AG04449 (cell line): ENCODE measurements at places on chromosomes 3 and 15.

DNA sequence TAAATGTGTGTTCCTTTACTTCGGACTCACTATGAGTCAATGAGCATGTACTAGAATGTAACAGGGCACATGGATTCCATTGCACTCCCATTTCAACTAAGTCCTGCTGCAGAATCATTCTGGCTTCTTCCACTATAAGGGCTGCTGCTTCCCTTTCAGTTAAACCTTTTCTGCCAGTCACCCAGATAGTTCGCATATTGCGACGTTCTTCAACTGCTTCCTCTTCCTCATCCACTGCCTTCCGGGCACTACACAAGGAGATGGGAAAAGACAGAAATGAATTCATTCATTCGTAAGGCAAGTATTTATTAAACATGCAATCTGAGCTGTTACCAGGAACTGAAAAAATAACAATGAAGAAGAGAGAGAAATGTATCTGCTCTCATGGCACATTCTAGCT lies 55.6 kb downstream of the POLQ start:
- DNase-seq: no peak

DNA sequence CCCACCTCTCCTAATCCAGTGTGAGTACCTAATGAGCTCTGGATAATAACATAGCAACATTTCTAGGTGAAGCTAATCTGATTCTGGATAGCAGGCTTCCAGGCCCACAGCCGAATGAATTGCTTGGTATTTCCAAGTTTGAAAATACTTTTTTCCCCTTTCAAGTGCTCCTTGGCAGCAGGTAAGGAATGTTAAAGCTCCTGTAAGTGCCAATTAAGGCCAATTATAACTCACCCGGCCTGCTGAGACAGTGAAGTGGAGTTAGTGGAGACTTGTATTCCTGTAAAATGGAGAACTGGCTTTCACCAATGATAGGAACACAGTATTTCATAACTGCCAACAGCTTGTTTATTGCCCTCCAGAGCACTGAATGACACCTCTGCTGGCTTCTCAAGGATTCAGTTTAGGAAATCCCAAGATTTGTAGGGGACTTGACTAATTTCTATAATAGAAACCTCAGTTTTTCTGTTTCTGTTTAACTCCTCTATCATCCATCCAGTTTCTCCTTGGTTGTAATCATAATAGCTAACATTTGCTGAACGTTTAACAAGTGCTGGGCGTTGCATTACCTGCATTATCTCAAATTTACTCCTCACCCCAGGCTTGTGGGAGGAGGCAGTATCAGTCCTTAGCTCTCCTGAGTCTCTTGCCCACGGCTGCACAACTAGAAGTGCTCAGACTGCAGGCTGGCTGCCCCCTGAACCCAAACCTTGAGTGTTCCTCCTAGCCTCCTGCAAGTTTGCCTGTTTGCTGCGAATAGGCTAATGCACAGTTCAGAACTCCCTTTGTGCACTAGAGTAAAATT lies 52.7 kb upstream of the SCAANT1 start:
- DNase-seq: no peak

DNA sequence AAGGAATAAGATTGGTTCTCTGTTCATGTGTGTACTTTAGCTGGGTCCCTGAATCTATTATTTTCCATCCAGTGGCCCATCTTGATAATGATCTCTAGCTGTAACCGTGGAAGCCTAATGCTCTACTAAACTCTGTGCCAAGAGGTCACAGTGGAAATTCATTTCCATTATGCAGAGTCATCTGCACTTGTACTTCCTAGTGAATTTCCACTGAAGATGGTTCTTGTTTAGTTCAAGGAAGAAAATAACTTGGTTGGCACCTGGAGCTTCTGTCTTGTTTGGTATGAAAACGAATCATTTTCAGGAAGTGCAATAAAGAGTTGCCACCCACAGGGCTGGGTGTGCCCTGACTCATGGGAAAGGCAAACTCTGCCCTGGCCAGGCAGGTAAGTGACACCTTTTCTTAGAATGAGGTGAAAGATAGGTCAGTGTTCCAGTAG lies 10.3 kb downstream of the LPP start:
- DNase-seq: no peak

GRCh38 chr3:129756871-129757270 lies 136.6 kb downstream of the TMCC1 start:
- DNase-seq: peak; percentile 50

DNA sequence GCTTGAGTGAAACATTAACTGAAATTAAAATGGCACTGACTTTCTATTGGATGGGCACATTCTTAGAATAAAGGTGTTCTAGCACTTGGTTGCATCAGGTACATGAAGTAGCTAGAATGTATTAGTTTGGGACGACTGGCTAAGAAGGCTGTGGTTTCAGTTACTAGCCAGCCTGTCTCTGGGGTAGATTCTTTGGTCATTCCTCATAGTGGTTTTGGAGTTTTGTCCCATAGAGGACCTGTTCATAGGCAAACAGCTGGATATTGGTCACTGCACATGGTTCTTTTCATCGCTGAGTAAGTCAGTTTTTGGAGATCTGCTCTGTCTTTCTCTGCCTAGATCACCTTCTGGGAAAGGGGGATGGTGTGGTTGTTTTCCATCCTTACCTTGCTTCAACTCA lies 55.3 kb downstream of the ADAMTSL3 start:
- no peak for DNase-seq

DNA sequence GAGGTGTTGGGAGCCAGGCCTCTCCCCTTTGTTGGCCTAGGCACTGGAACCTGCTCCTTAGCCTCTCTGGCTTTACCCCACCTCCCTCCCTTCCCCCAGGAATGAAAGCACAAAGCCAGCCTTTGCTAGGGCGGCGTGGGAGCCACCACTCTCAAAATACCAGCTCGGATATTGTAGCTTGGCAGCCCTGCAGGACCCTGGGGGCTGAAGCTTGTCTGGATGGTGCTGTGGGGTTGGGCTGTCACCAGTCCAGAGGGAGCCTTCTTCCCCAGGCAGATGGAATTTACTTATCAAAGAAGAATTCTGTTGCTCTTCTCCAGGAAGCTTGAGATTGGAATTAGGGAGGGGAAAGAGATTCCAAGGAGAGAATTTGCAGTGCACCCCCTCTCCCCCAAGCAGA lies 14.9 kb upstream of the GRM2 start:
- no peak for DNase-seq
